ENCODE measurements at places on chromosomes 2 and 18. TPM values are rescaled to one million over a fixed set of nuclear protein-coding genes. Genes with fewer than 3 reads are reported as not detected.

HTRA2 gene
- 80.1 TPM for total RNA-seq

DSC2 gene
- total RNA-seq = 4.4 TPM

SLC30A3 gene
- 7.6 TPM for total RNA-seq

HOXD1 gene
- 9.8 TPM for total RNA-seq

GRCh38 chr18:48780201-48780912 is 170.4 kb downstream of the SMAD7 start:
- no peaks in the 10 kb centered on the region for H3K27me3 ChIP-seq
- H3K27ac ChIP-seq = peak overlapping the region; percentile 95
- no peaks in the 10 kb centered on the region for H3K36me3 ChIP-seq
- DNase-seq = peak; percentile 80
- peaks cover 39% of the 10 kb centered on the region for H3K4me1 ChIP-seq

DNA sequence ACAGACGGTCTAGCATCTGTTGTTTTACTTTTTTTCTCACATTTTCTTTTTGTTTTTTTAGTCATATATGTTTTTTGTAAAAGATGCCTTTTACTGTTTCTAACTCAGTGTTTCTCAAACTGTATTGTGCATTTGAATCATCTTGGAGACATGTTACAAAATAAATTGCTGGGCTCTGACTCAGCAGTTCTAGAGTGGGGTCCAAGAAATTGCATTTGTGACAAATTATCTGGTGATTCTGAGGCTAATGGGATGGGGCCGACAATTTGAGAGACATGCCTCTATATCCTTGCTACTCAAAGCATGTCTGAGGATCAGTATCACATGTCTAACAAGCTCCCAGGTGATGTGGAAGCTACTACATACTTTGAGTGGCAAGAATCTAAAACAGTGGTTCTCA is 478.8 kb downstream of the PLCL1 start:
- no peaks in the 10 kb centered on the region for H3K36me3 ChIP-seq
- no peaks in the 10 kb centered on the region for H3K4me1 ChIP-seq
- no peak overlapping the region for H3K4me3 ChIP-seq
- DNase-seq = no peak

DNA sequence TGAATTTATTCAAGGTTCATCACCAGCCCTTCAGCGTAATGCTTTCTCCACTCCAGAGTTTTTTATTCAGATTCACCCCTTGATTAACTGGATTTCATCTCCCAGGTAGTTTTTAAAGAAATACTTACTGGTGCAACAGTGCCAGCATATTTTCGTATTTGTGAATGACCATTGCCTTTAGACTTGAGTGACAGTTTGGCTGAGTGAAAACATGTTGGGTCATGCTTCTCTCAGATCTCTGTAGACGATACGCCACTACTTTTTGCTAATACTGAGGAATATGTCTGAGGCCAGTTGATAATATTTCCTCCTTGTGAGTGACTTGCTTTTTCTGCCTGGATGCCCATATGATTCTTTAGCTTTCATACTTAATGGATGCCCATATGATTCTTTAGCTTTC is 51.5 kb downstream of the CYP26B1 start:
- H3K4me3 ChIP-seq = no peak overlapping the region
- no peak overlapping the region for H3K27ac ChIP-seq
- H3K27me3 ChIP-seq = no peaks in the 10 kb centered on the region
- no peak for DNase-seq
- no peaks in the 10 kb centered on the region for H3K4me1 ChIP-seq

DNA sequence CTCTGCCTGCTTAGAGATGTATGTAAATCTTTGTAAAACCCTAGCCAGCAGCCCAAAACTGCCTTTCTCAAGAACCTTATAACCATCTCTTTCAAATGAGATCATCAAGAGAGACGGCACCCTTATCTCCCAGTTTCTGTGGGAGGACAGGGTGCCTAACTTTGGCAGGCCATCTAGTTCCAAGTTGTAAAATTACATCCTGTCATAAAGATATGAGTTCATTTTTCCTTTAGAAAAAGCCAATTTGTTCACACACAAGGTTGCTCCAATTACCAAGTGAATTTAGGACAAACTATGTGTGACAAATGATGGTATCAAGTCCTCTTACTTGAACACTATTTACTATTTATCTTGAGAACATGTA is 65.3 kb downstream of the MEMO1 start:
- DNase-seq = no peak
- no peaks in the 10 kb centered on the region for H3K4me1 ChIP-seq
- no peak overlapping the region for H3K27ac ChIP-seq
- no peaks in the 10 kb centered on the region for H3K27me3 ChIP-seq
- no peak overlapping the region for H3K4me3 ChIP-seq

DNA sequence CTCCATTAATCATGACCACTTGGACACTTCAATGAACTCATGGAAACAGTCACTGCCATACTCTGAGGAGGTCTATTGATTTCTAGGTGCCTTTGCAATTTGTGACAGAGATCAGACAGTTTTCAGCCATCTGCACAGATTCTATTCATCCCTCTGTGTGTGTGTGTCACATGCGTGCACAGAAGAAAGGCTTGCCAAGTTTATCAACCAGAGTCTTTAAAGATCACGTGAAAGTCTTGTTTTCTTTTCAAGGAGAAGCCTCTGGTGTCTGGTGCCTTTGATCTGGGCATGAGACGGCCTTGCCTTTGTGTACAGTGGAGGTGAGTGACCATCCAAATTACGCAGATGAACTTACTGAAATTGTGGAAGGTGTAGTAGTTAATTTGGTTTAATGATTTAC is 164.2 kb downstream of the VAPA start:
- DNase-seq = no peak
- H3K4me3 ChIP-seq = no peak overlapping the region
- no peaks in the 10 kb centered on the region for H3K27me3 ChIP-seq
- no peaks in the 10 kb centered on the region for H3K36me3 ChIP-seq
- no peaks in the 10 kb centered on the region for H3K4me1 ChIP-seq

DNA sequence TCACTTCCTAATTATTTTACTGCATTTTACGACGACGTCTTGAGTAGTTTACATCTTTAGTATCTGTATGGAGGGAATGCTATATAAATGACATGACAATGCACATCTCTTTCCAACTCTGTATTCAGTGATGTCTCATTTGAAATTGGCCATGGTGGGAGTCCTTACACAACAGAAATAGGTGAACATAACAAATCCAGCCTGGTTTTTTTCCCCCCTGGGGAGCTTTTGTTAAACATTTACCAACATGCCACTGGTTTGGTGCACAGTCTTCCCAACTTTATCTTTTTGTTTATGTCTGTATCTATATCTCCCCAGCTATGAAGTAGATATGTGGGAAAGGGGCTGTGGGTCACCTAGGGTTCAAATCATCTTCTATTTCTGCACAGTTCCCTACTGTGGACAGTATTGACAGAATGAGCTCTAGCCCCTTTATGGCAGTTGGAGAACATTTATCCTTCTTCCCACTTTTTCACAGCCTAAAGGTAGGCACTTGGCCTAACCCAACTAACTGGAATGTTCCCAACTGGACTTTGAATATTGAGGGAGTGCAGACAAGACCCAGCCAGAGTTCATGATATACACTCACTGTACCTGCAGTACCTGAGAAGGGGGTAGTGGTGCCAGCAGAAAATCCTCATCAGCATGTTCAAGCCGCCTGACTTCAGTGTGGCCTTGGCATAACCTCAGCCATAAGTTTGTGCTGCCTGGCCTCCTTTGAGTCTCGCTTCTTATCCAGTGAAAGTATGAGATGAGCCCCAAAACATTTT is 5.7 kb upstream of the RTKN start:
- H3K4me1 ChIP-seq = no peaks in the 10 kb centered on the region
- H3K4me3 ChIP-seq = no peak overlapping the region
- H3K36me3 ChIP-seq = no peaks in the 10 kb centered on the region

GRCh38 chr18:12279781-12280531 is 25.8 kb downstream of the CIDEA start:
- H3K4me1 ChIP-seq = peaks cover 3% of the 10 kb centered on the region
- peak overlapping the region; percentile 95 for H3K27ac ChIP-seq
- no peaks in the 10 kb centered on the region for H3K27me3 ChIP-seq

- no peak overlapping the region for H3K27ac ChIP-seq
- no peaks in the 10 kb centered on the region for H3K36me3 ChIP-seq
- H3K4me3 ChIP-seq = no peak overlapping the region
- DNase-seq = no peak
These were observed 103.1 kb downstream of the MSTN start for GRCh38 chr2:189959450-189959849.

GRCh38 chr2:239950144-239951128 is 74.7 kb downstream of the NDUFA10 start:
- DNase-seq = no peak
- H3K4me3 ChIP-seq = no peak overlapping the region
- H3K27me3 ChIP-seq = no peaks in the 10 kb centered on the region
- no peaks in the 10 kb centered on the region for H3K36me3 ChIP-seq
- H3K27ac ChIP-seq = no peak overlapping the region
- peaks cover 23% of the 10 kb centered on the region for H3K4me1 ChIP-seq

DNA sequence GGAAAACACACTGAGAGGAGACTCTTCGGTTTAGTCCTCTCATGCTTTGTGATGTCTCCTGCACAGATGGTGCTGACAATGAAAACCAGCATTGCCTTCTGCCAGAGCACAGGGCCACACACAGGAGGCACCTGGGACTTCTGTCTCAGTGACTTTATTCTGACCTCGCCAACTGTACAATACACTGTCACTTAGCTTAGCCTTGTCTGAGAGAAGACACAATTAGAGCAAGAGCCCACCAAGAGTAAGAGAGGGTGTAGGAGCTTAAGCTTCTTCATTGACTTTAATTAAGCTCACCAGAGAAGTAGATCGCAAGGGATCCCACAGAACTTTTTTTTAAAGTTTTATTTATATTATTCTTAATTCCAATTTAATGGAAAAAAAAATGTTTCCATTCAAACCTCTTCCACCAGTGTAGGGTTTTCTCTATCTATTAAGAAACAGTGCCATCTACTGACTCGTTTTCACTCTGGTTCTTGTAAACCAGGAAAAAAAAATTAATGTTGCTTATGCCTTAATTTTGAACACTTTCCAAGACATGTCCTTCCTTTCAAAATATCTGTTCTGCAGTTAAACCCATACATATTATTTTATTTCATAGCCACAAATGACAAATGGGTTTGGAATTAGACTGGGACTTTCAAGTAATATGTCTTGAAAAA is 42.4 kb upstream of the DDX18 start:
- no peaks in the 10 kb centered on the region for H3K27me3 ChIP-seq
- no peak overlapping the region for H3K27ac ChIP-seq
- H3K4me1 ChIP-seq = no peaks in the 10 kb centered on the region
- DNase-seq = no peak
